ENCODE measurements at places on chromosomes 5 and 9. TPM values are rescaled to one million over a fixed set of nuclear protein-coding genes. Genes with fewer than 3 reads are reported as not detected.

Gene SLC27A4
- 10.2 TPM for total RNA-seq

Gene PCDHGB5
- 0.05 TPM for total RNA-seq

DNA sequence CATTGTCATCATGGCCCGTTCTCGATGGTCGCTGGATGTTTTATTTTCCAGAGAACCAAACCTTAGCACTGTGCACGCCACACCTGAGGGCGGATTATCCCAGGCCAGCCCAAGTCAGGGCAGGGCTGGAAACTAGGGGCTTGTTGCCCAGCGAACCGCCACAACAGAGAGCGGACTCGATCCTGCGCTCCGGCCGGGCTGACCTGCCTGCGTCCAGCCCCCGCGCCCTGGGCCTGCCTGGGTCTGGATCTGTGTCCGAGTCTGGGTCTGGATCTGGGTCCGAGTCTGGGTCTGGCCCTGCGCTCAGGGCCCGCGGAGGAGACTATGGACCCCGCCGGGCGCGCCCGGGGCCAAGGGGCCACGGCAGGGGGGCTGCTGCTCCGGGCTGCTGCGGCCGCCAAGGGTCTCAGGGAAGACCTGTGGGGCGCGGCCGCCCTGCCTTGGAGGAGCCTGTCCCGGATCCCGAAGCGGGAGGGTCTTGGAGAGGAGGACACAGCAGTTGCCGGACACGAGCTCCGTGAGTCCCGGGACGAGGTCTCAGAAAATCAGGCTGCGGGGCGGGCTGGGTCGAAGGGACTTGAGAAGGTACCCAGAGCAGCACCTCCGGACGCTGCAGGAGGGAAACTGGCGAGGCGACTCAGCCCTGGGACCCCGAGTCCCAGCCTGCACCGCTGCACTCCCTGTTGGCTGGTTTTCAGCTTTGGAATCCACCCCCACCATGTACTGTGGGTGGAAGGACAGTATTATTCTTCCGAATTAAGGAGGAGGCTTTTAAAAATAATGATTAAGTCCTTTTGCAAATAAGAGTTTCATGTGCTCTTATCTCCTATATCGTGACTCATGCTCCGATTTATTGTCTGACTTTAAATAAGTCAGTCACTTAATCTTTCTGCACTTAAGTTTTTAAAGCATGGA, at the start of gene ANKDD1B:
TSS of gene ANKDD1B (plus strand) at position 143 of the 915 bp plus-strand sequence. CDS start at position 325, 182 bp downstream.
- peak; percentile 9 for DNase-seq

Gene LMNB1
- 240 TPM for total RNA-seq

DNA sequence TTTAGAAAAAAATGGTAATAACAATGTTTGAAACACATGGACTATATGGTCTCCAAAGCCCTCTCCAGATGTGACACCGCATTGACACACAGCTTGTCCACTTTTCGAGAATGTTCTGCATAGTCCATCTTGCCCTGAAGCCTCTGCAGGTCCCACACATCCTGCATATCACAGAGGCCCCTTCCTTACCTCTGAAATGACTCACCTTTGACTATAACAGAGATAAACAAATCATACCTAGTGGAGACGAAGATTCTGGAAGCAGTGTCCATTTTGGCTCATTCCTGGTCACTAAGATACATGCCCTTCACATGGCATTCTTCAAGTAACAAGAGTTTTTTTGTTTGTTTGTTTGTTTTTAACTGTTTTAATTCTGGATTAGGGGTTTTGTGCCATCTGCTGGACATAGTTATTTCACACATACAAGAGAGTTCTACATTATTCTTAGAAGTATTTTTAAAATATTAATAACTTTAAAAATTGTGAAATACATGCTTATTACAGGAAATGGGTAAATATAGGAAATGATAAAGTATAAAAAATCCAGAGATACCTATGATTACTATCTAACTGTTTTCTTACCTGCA, 5.1 kb downstream of the ARL14EPL start:
- DNase-seq = no peak

DNA sequence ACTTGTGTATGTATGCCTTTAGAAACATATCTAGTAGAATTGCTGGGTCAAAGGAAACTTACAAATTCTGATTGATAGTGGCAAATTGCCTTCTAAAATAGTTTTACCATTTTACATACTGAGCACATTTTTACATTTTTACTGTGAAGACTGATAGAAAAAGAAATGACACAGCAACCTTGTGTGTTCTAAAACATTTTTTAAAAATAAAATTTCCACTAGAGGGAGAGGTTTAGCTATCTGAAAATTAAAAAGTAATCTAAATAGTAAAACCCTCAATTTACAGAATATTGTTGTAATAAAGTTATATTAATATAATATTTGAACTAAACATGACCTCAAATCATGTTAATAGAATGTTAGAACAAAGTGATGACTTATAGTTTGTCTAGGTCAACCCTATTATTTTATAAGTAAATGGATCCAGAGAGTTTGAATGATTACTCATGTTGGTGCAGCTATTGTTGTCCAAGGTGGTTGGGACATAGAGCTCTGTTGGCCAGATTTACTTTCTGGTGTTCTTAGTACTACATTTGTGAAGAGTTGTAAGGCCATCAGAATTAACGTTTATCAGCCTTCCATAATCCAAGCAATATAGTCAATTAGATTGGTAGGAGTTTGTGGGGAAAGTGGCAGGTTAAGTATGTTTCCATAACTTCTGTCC, 17.2 kb downstream of the CENPP start:
- no peak for DNase-seq

Gene HSPB3
- total RNA-seq = not detected

Gene PLPP7
- 0.14 TPM for total RNA-seq

Gene CDX1
- not detected for total RNA-seq

GRCh38 chr5:74642543-74642863, 2.0 kb upstream of the ENC1 start:
- DNase-seq = no peak

DNA sequence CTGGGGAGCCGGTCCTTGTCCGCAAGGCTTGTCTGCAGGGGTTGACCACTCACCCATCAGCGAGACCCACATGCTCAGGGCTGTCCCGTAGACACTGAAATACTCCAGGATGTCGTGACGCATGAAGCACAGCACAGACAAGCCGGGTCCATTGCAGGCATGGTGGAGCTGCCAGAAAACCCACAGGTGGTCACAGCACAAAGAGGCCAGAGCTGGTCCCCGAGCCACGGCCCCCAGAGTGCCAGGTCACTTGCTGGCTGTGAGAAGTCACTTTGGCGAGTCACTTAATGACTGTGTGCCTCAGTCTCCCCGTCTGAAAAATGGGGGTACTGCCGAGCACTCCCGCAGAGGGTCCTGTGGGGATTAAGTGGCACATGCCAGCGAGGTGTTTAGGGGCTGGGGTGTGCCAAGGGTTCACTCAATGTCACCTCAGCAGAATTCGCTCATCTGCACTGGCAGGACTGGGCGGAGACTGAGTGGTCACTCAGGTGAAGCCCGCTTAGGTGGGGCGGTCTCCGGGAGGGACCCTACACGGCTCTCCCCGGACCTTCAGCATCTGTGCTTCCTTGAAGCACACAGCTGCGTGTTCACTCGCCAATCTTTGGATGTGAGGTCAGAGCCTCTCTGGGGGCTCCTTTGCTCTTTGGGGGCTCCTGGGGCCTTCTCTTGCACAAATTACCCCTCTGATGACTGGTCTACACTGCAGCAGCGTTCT, 4.5 kb downstream of the MYMK start:
- DNase-seq = no peak

DNA sequence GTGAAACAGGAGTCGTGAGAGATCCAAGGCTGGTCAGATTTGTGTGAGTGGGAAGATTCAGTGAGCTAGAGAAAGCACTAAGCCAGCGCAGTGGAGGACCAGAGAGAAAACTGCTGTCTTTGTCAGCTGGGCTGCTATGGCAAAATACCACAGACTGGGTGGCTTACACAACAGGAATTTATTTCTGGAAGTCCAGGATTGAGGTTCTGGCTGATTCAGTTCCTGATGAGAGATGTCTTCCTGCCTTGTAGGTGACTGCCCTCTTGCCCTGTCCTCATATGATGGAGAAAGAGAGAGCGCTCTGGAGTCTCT, 24.2 kb upstream of the ANKRD33B start:
- DNase-seq = no peak

- no peak for DNase-seq
Measured at GRCh38 chr5:87002485-87002884, 265.2 kb upstream of the RASA1 start.

Gene DPYSL3
- 0.18 TPM for total RNA-seq

DNA sequence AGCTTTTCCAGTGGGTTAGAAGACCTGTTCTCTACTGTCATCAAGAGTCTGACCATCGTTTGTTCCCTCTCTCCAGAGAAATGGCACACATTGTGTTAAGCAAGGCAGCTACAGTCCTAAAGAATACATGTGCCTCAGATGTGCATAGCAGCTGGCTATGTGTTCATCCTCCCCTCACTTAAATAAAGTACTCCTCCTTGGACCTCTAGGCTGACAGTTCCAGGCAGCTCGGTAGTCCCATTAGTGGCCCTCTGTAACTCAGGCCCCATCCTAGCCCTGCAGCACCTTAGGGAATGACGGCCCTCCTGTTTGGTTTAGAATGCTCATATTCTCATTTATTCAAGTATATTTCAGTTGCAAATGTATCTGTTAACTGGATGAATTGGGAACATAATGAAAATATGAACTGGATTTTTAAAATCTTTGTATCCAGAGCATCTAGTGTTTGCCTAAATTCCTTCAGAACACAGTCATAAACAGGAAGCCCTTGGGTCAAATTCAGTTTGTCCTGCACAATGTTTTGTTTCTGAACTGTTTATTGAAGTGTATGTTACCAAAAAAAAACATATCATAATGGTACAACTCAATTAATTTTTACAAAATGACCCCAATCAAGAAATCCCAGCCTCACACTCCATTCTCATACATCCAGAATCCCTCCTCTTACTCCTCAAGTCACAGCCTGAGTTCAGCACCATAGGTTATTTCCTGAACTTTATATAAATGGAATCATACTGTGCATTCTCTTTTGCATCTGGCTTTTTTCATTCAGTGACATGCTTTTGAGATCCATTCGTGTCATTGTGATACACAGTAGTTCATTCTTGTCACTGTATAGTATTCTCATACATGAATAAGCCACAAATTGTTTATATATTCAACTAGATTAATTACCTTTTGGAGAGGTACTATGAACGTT, 1.6 kb upstream of the ASPN start:
- no peak for DNase-seq

- DNase-seq = no peak
Measured at GRCh38 chr9:34555002-34555348, 32.2 kb upstream of the ENHO start.

Gene DMRT3
- total RNA-seq = not detected

GRCh38 chr9:114972510-114973136, 42.2 kb upstream of the TNFSF8 start:
- DNase-seq = no peak

GRCh38 chr5:89211836-89212235, 328.9 kb upstream of the MEF2C start:
- DNase-seq = no peak

Gene FBN2
- total RNA-seq = not detected

Gene BAAT
- total RNA-seq = not detected

- DNase-seq = no peak
Measured at GRCh38 chr5:178535299-178536175, 54.7 kb downstream of the COL23A1 start.

- DNase-seq = no peak
Measured at GRCh38 chr9:31790720-31791119, 593.7 kb upstream of the ACO1 start.

- DNase-seq = peak; percentile 70
Measured at GRCh38 chr5:139745800-139746690, 49.6 kb upstream of the PSD2 start.

Gene FAM78A
- total RNA-seq = 36.6 TPM

Gene WNK2
- 3.3 TPM for total RNA-seq

Gene CTSV
- 0.71 TPM for total RNA-seq

Gene NR2F1-AS1
- total RNA-seq = not detected

Gene PCDHA11
- not detected for total RNA-seq

- no peak for DNase-seq
Measured at GRCh38 chr9:5511935-5512580, 1.7 kb downstream of the PDCD1LG2 start.

DNA sequence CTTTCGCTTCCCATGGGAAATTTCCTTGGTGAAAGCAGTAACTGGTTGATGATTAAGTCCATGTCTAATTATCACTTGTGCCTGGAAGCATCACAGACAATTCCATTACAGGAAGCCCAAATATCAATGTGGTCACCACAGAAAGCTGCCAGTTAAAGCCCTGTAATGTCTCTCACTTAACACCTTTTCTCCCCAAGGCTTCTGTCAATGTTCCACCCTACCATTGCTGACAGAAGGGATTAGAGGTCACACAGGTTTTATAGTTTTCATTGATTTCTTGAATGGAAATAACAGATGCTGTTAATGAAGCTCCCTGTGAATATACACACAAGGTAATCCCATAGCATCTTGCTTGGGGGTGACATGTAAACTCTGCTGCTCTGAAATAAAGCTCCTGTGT, 279.2 kb downstream of the COX7C start:
- no peak for DNase-seq

Gene TMEM215
- not detected for total RNA-seq

GRCh38 chr5:179731791-179732411, 721 bp upstream of the MAML1 start:
- peak; percentile 51 for DNase-seq

- DNase-seq = no peak
Measured at GRCh38 chr5:166795756-166796155, 1495.7 kb upstream of the WWC1 start.

DNA sequence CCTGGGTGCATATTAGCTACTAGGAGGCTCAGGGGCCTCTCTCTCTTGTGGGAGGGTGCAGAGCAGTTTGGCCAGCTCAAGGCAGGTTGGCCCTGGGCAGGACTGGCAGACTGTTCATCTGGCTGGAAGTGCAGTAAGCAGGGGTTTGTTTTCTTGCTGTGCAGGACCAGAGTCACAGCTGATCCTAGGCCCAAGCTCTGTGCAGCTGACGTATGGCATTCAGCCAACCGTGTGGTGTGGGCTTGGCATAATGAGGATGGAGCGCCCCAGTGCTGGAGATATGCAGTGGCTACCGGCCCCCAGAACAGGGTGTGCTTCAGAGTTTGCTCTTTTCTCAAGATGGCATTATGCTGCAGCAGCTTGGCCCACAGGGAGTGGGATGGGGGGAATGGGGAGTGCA, 31.0 kb upstream of the PHF24 start:
- no peak for DNase-seq

Gene CCDC152
- total RNA-seq = 13.2 TPM

Gene MARCOL
- not detected for total RNA-seq

Gene NR5A1
- total RNA-seq = not detected

- DNase-seq = no peak
Measured at GRCh38 chr9:10858817-10859216, 246.0 kb upstream of the PTPRD start.

DNA sequence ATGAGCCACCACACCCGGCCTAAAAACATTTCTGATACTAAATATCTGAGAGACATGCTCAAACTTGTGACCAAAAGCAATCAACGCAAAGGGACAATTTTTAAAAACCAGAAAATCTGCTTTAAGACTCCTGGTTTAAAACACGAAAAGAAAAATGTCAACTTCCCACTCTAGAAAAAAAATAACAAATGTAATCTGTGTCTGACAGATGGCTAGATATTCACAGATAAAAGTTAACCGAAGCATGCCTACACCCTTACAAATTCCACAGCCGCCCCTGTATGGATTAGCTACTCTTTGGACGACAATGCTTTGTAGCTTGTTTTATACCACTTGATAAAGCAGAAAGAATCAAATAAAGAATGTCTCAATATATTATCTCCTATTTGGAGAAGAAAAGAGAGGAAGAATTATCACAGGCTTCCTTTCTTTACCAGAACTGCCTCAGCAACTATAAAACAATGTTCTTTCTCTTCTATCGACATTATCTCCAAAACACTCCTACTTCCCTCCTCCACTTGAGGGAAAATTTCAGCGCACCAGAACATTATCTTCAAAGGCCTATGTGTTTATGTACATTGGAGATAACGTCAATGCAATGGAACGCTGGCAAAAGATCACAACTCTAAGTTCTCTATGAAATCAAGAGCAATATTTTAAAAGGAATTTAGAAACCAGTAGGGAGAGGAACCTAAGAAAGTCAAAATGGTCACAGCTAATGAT, 26.2 kb downstream of the CEMIP2 start:
- DNase-seq = no peak

All from activated CD4-positive, alpha-beta T cell treated with anti-CD3 and anti-CD28 coated beads for 36 hours (primary cell).